ENCODE measurements at places on chromosomes 1 and 21.

- no peak for DNase-seq
These were observed 140.4 kb upstream of the KCNE2 start for GRCh38 chr21:34223376-34223775.

DNA sequence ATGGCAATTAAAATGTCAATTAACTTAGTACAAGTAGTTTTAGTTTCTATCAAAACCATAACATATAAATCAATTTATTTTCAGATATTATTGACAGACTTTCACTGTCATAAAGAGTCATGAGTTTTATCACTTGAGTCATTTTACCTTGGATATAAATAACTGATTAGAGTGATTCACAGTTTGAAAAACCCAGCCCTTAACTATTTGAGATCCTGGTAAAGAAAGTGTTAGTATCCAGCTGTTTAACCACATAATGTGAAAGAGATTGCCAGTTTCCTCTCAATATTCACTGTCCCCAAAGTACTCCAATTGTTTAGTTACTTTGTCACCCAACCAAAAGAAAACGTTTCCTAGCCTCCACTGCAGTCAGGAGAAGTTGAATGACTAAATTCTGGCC lies 91.3 kb downstream of the UCHL5 start:
- DNase-seq: no peak

- DNase-seq: no peak
These were observed 14.7 kb upstream of the KRTAP21-1 start for GRCh38 chr21:30769724-30770431.

DNA sequence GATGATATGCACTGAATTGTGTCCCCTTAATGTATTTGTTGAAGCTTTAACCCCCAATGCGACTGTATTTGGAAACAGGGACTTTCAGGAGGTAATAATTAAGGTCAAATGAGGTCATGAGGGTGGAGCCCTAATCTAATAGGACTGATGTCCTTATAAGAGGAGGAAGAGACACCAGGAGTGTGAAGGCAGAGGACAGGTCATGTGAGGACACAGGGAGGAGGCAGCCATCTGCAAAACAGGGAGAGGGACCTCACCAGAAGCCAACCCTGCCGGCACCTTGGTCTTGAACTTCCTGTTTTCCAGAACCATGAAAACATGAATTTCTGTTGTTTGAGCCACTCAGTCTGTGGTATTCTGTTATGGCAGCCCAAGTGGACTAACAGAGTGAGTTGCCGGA lies 15.3 kb downstream of the SYF2 start:
- no peak for DNase-seq

DNA sequence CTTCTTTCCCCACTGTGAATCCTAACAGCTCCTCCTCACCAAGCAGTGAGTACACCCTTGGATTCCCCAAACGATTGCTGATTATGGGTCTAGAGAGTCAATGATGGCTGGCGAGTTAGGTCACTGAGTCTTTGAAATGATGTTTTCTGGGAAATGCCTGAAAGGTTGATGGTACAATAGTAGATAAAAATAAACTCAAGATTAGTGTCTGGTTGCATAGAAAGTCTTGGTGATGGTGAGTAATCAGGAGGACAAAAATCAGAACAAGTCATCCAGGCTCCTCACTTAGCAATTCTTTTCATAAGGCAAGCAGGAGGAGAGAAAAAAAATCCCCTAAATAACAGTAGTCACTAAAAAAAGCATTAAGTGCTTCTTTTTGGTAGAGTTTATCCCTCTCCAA lies 22.6 kb downstream of the HLX start:
- DNase-seq: no peak

- DNase-seq: no peak
These were observed 28.2 kb upstream of the SLC30A1 start for GRCh38 chr1:211606914-211607753.

GRCh38 chr1:26932531-26932930 lies 11.0 kb downstream of the NUDC start:
- no peak for DNase-seq

GRCh38 chr1:28437924-28438699 lies 67.7 kb upstream of the RCC1 start:
- peak; percentile 90 for DNase-seq

DNA sequence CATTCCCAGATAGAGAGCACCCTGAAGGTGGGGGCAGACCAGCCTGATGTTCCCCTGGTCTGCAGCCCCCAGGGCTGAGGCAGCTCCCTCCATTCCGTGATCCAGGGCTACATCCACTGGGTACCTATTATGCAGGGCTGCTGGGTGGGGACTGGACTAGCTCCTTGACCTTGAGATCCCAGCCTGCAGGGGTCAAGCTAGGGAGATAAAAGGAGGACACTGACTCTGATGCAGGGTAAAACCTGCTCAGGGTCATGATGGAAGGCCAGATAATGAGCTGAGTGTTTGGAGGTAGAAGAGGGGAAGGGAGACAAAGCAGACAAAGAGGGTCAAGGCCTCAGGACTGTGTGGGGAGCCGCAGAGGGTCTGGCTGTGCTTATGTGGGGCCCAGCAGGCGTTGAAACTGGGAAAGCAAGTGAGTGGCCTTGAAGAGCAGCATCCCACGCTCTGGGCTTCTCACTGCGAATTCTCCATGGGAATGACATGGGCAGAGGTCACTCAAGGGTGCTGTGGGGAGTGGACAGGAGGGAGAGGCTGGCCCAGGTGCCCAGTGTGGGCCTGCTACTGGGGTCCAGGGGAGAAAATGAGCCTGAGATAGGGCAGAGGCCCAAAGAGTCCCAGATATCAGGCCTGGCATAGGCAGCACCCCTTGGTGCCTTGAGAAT lies 9.7 kb downstream of the FOXO6 start:
- DNase-seq: no peak

DNA sequence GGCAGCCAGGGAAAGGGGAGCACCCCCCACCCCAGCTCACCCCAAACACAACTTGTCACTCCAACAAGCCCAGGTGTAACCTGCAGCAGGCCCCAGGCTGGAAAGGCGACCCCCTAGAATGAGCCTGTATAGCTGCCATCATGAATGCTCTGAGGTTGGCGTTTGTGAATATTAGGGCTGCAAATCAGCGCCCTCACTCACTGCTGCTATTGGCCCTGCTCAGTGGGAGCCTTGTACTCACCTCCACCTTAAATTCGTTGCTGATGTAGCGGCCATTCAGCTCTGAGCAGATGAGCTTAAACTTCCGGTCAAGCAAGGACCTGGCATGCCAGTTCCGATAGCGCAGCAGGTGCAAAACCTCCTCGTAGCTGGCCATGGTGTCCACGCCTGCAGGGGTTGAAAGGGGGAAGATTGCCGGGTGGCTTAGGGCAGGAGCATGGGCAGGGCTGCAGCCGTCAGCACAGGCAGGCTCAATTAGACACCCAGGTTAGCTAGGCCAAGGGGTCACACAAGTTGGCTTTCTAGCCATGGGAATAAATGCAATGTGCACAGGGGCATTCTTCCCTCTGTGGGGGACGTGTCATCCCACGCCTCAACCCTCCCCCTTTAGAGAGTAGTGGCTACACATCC lies 81.7 kb downstream of the PIK3CD start:
- no peak for DNase-seq

- DNase-seq: no peak
These were observed 77.4 kb downstream of the CCDC18 start for GRCh38 chr1:93257889-93258288.

GRCh38 chr21:17250778-17251241 lies 262.0 kb upstream of the CXADR start:
- DNase-seq: no peak

DNA sequence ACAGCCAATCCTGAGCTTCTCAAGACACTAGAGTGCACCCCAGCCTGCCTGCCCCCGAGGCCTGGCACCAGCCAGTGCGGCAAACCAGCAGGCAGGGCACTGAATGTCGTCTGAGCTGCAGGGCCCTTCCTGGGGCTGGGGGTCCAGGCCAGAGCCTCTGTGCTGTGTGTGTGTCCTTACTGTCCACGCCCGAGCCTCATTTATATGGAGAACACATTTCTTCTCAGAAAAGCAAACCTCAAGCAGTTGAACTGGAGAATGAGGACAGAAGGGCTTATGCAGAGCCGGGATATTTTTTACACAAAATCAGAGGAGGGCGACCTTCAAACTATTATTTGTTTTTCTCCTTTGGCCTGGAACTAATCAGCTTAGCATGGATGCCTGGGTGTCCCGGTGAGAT lies 52.7 kb downstream of the POFUT2 start:
- no peak for DNase-seq

GRCh38 chr1:150083907-150084306 lies 16.3 kb downstream of the VPS45 start:
- no peak for DNase-seq

DNA sequence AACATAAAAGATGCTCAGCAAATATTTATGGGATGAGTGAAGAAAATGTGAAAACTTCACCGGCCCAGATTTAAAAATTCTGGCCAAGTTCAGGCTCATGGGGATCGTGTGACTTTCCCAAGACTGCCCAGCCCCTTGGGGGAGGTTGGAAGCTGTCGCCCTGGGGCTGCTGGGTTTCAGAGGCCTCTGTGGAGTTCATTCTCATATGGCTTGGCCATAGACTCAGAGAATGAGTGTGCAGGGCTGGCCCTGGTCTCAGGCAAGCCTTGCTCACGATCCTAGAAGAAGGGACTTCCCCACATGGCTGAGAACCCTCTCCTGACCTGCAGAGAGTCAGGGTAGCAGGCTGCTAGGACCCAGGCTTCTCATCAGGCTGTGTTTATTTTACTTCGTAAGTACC lies 24.6 kb downstream of the PADI2 start:
- no peak for DNase-seq

GRCh38 chr1:115906627-115907026 lies 65.7 kb upstream of the NHLH2 start:
- no peak for DNase-seq

DNA sequence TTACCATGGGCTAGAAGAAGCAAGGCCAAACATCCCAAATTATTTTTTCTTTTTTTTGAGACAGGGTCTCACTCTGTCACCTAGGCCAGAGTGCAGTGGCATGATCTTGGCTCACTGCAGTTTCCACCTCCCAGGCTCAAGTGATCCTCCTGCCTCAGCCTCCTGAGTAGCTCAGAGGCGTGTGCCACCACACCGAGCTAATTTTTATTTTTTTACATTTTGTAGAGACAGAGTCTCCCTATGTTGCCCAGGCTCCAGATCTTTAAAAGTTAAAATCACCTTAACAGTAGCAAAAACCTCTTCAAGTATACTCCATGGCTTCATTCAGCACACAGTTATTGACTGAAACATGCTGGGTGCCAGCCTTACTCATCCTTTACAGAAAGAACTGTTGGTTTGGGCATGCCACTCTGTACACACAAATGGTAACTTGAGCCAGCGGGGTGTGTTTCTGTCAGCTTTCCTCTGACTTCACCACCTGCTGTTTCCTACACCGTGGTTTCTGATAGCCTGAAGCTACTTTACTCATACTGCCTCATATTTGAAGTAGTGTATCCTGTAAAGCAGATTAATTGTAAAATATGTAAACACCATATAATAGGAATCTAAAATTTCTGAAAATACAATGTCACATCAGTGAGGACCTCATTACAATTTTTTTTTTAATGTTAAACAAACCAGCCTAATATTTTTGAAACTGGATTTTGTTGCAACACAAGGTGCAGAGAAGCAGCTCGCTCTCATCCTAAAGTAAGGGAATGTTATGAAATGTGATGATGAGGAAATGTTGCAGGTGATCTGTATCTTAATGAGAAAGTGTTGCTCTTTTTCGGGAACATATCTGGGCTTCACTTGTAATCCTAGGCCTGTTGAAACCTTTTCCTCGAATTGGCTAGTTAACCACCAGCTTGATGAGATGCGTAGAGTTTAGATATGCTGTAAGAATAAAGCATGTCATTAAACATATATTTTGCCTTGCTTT lies 113.9 kb downstream of the ATP5PO start:
- DNase-seq: peak; percentile 38

DNA sequence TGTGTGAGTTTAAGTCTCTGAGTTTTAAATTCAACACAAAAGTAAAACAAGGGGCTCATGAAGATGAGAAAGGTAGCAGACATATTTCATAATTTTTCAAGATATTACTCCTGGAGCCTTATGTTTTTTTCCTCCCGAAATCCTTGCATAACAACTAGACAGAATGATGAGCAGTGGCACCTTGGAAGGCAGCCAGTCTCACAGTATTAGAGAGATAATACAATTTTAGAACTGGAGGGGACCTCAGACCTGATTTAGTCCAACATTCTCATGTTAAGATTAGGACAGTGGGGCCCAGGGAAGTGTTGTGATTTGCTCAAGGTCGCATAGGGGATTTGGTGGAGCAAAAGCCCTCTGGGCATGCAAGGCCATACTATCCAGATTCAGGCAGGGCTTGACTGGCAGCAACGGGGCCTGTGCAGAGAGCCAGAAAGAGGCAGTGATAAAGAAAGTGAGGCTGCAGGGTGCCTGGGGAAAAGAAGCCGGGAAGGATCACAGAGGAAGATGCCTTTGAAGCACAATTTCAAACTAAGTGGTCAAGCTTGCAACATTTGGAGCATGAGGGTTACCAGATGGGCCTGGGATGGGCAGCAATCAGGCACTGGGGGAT lies 31.4 kb upstream of the BCL9 start:
- DNase-seq: no peak

GRCh38 chr21:31658053-31658452 lies 1.4 kb upstream of the SOD1 start:
- DNase-seq: no peak

- no peak for DNase-seq
These were observed 22.5 kb downstream of the DPT start for GRCh38 chr1:168706391-168706992.
